ENCODE measurements at places on chromosomes 12 and 14.

- DNase-seq = no peak
Observed at GRCh38 chr14:92415969-92416368, 93.0 kb downstream of the SLC24A4 start.

GRCh38 chr12:65494537-65494936 is 216.1 kb downstream of the MSRB3 start:
- no peak for DNase-seq

DNA sequence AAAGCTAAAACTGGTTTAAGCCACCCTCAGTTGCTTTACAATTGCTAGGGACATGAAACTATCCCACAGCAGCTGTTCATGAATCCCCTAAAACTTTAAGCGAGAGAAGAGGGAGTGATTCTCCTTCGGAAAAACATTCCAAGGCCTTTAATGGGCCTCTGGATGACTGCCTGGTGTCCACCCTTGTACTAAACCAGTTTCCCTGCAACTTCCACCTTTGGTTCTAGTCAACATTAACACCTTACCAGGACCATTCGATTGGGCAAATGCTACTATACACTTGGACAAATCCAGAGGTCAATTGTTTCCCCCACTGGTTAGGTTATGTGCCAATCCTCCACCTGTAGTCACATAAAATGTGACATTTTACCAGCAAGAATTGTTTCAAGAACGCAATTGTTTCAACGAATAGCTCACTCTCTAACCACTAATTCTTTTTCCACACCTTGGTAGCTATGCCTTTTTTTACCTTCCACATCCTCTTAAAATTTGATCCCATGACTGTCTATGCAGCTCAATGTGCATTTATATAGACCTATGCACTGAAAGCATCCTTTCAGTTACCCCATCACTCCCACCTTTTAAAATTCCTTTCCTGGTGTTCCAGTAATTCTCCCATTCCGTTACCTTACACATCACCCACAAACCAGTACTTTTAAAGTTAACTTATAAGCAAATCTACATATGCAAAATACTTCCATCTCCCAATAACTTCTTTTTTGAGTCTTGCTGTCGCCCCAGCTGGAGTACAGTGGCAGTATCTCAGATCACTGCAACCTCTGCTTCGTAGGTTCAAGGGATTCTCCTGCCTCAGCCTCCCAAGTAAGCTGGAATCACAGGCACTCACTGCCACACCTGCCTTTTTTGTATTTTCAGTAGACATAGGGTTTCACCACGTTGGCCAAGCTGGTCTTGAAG is 3.6 kb downstream of the UBC start:
- DNase-seq = no peak

DNA sequence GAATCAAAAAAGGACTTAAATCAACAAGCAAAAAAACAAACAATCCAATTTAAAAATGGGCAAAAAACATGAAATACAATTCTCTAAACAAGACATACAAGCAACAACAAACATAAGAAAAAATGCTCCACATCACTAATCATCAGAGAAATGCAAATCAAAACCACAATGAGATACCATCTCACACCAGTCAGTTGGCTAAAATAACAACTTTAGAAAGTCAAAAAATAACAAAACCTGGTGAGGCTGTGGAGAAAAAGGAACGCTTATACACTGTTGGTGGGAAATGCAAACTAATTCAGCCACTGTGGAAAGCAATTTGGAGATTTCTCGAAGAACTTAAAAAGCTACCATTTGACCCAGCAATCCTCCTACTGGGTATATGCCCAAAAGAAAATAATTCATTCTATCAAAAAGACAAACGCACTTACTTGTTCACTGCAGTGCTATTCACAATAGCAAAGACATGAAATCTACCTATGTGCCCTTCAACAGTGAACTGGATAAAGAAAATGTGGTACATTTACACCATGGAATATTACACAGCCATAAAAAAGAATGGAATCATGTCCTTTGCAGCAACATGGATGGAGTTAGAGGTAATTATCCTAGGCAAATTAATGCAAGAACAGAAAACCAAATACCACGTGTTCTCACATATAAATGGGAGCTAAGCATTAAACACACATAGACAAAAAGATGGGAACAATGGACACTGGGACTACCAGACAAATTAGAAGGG is 26.9 kb downstream of the PRKD1 start:
- no peak for DNase-seq

DNA sequence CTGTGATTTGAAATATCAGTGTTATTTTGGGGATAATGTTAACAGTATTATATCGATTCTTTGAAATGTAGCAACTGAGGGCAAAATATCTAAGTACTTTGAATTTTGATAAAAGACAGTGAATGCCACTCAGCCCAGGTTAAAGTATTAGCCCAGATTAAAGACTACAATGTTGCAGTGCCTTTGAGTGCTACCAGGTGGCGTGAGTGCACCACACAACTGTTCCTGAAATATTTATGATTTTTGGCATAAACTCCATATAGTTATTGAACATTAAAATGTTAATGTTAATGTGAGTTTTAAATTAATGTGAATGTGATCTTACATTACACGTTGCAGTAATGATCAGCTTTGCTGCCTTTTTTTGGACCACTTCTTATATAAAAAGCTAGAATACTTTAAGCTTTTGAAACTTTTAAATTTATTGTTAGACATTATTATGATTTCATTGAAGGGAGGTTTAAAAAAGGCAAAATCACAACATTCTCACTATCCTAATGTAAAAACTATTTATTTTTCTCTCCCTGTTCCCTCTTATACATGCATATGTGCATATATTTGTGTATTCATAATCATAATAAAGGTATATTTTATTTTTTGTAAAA is 22.5 kb downstream of the MRPS35 start:
- peak; percentile 15 for DNase-seq

DNA sequence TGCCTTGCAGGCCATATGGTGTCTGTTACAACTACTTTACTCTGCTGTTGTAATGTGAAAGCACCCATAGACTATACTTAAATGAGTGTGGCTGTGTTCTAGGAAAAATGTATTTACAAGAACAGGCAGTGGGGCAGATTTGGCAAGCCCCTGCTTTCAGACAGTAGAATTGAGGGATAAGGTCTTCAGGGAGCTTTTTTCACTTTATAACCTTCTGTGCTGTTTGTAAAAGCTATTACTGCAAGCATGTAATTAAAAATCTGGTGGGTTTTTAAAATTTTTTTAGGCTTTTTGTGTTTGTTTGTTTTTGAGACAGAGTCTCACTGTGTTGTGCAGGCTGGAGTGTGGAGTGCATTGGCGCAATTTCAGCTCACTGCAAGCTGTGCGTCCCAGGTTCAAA is 73.9 kb downstream of the VEZT start:
- DNase-seq = no peak

- DNase-seq = no peak
Observed at GRCh38 chr12:32379213-32379612, 20.1 kb upstream of the FGD4 start.

DNA sequence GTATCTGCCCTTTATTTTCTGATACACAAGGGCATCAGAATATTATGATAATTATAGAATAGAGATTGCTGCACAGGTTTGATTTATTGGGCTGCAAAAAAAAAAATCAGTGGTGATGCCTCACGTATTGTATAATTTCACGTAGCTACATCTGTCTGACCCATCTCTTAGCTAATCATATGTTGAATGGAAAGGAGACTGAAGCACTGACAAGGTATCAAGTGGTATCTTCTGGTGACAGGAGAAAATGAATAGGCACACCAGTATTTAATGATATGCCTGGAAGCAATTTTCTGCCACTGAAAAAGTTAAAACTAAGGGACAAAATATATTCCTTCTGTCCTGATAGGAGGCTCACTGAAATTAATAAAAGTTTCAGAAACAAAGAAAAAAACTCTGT is 837.2 kb upstream of the FBXO33 start:
- DNase-seq = no peak

DNA sequence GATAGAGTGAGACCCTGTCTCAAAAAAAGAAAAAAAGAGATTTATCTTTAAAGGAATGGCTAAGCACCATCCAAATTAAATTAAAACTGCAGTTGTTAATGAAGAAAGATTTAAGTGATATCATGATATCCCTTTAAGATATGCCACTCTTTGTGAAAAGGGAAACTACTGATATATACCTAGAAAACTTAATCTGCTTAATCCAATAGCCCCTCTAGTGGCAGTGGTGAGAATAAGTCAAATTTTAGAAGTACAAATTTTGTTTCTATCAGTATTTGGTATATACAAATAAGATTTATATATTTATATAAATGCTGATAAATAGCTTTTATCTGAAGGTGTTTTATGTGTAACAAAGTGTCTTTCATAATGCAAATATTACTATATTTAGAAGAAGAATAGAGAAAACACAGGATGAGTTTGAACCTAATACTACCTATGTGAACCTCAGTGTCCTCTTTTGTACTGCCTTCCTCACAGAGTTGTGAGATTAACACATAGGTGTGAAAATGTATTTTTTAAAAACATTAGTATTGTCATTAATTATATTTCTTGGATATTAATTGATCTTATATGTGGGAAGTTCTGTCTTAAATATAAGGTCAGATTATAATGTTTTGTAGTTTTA is 51.4 kb upstream of the GARIN2 start:
- no peak for DNase-seq

GRCh38 chr12:32076941-32077340 is 29.7 kb upstream of the BICD1 start:
- DNase-seq = no peak

- no peak for DNase-seq
Observed at GRCh38 chr12:131990066-131990979, 40.6 kb downstream of the EP400 start.

DNA sequence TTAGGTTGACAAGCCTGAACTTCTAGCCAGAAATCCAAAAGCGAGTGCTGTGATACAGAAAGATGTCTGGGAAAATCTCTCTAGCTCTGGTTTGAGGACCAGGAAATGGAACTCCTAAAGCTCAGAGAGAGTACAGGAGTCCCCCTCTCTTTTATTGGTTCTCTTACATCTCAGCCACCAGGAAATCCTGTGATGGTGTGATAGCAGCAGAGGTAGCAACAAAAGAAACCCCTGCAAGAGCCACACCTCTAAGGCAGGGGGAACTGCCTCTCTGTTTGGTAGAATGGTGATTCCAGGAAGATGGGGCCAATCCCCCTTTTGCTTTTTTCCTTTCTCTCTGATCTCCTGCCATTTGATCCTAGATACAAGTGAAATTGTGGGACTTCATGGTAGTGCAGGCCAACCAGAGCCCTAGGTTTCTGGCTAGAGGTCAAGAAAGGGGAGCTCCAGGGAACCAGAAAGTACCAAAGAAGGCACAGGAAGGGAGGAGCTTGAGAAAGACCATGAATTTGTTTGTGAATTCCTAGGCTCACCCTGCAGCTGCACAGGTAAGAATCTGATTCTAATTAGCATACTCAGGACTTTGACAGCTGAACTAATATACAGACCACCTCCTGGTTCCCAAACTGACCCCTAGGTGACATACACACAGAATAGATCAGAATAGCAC is 88.5 kb downstream of the PAPLN start:
- no peak for DNase-seq

DNA sequence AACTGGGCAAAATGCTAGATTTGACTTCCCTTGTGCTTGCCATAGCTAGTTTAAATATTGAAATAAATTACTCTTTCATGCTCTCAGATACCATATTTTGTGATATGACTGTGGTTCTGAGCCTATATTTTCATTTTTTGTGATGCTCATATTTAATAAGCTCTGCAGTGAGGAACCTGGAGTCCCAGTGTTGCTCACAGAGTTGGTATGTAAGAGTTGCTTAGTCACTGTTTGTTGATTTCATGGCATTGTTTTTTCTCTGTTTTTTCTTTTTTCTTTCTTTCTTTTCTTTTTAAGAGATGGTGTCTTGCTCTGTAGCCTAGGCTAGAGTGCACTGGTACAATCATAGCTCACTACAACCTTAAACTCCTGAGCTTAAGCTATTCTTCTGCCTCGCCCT is 750.5 kb upstream of the TMEM132C start:
- DNase-seq = no peak

- DNase-seq = no peak
Observed at GRCh38 chr14:61064210-61064609, 83.2 kb downstream of the SLC38A6 start.

All from stimulated activated naive CD8-positive, alpha-beta T cell treated with anti-CD3 and anti-CD28 coated beads, Interleukin-15, Interleukin-2, amounts not matched to agents 100 U/mL and 50 U/mL, for 24 hours (primary cell).